Keratinocyte (primary cell): ENCODE measurements at places on chromosomes 5 and 9. TPM values are rescaled to one million over a fixed set of nuclear protein-coding genes. Genes with fewer than 3 reads are reported as not detected.

GBGT1 gene
- polyA plus RNA-seq, result 0.42 to 0.74 TPM (median 0.54 TPM) in 3 replicates

CYSRT1 gene
- polyA plus RNA-seq, result 0.80 to 1.8 TPM (median 1.2 TPM) in 3 replicates

ISL1 gene
- 2.4 to 4.5 TPM (median 4.4 TPM) in 3 replicates for polyA plus RNA-seq

TAF11L5 gene
- not detected in 3 replicates for polyA plus RNA-seq

PAEP gene
- polyA plus RNA-seq, result not detected in 3 replicates

MOB3B gene
- polyA plus RNA-seq, result 32.6 to 40.8 TPM (median 35.3 TPM) in 3 replicates

PCAT7 gene
- polyA plus RNA-seq, result not detected in 3 replicates

CDC25C gene
- 1.4 to 4.7 TPM (median 3.1 TPM) in 3 replicates for polyA plus RNA-seq

ANKDD1B gene
- polyA plus RNA-seq, result 0.27 to 1.4 TPM (median 1.1 TPM) in 3 replicates

LRRC19 gene
- polyA plus RNA-seq, result not detected in 3 replicates

ORM2 gene
- polyA plus RNA-seq, result not detected in 3 replicates

SLC45A2 gene
- 0.04 to 0.05 TPM in 2 of 3 replicates, not detected in the other for polyA plus RNA-seq

CAMLG gene
- 10.0 to 19.9 TPM (median 13.0 TPM) in 3 replicates for polyA plus RNA-seq

PELO gene
- 9.9 to 11.2 TPM (median 10.6 TPM) in 3 replicates for polyA plus RNA-seq

CORO2A gene
- 30.9 to 45.2 TPM (median 31.7 TPM) in 3 replicates for polyA plus RNA-seq

IRGM gene
- 0.07 TPM in 1 of 3 replicates, not detected in the others for polyA plus RNA-seq

DND1 gene
- polyA plus RNA-seq, result 0.22 to 0.48 TPM (median 0.23 TPM) in 3 replicates

MCTP1 gene
- 2.8 to 4.9 TPM (median 4.9 TPM) in 3 replicates for polyA plus RNA-seq

MACROH2A1 gene
- 135 to 274 TPM (median 208 TPM) in 3 replicates for polyA plus RNA-seq

BARHL1 gene
- polyA plus RNA-seq, result not detected in 3 replicates

AK1 gene
- polyA plus RNA-seq, result 40.2 to 53.8 TPM (median 46.5 TPM) in 3 replicates

SLC4A9 gene
- 0.04 to 0.14 TPM (median 0.07 TPM) in 3 replicates for polyA plus RNA-seq

SPINK5 gene
- polyA plus RNA-seq, result 16.6 to 29.2 TPM (median 22.6 TPM) in 3 replicates

IRX1 gene
- 1.00 to 2.4 TPM (median 1.4 TPM) in 3 replicates for polyA plus RNA-seq

PHF24 gene
- polyA plus RNA-seq, result 0.04 to 0.09 TPM (median 0.04 TPM) in 3 replicates

EFNA5 gene
- polyA plus RNA-seq, result 2.8 to 5.9 TPM (median 4.8 TPM) in 3 replicates

HAPLN1 gene
- not detected in 3 replicates for polyA plus RNA-seq

CDC20B gene
- 0.03 TPM in 1 of 3 replicates, not detected in the others for polyA plus RNA-seq

PITX1 gene
- 0.73 to 2.3 TPM (median 1.7 TPM) in 3 replicates for polyA plus RNA-seq

LCN12 gene
- 0.22 TPM in 1 of 3 replicates, not detected in the others for polyA plus RNA-seq

MAN1B1 gene
- 31.4 to 48.2 TPM (median 34.3 TPM) in 3 replicates for polyA plus RNA-seq

GLIPR2 gene
- 3.7 to 6.1 TPM (median 4.1 TPM) in 3 replicates for polyA plus RNA-seq

CHSY3 gene
- 0.37 to 0.58 TPM (median 0.47 TPM) in 3 replicates for polyA plus RNA-seq

ZNF474 gene
- 0.05 to 0.08 TPM in 2 of 3 replicates, not detected in the other for polyA plus RNA-seq

SPINK7 gene
- 0.87 to 19.5 TPM (median 0.93 TPM) in 3 replicates for polyA plus RNA-seq

INSL6 gene
- not detected in 3 replicates for polyA plus RNA-seq

AGXT2 gene
- polyA plus RNA-seq, result not detected in 3 replicates

WDR55 gene
- polyA plus RNA-seq, result 21.6 to 29.3 TPM (median 22.1 TPM) in 3 replicates

MYMK gene
- not detected in 3 replicates for polyA plus RNA-seq

ZNF79 gene
- polyA plus RNA-seq, result 4.3 to 6.6 TPM (median 4.8 TPM) in 3 replicates

LCP2 gene
- not detected in 3 replicates for polyA plus RNA-seq

MCCC2 gene
- polyA plus RNA-seq, result 30.7 to 52.5 TPM (median 47.6 TPM) in 3 replicates

ERP44 gene
- polyA plus RNA-seq, result 10.9 to 17.6 TPM (median 15.2 TPM) in 3 replicates

MARVELD2 gene
- 16.7 to 20.2 TPM (median 17.6 TPM) in 3 replicates for polyA plus RNA-seq

VCAN gene
- 1.9 to 2.2 TPM (median 2.2 TPM) in 3 replicates for polyA plus RNA-seq

ITGA2 gene
- 75.4 to 112 TPM (median 107 TPM) in 3 replicates for polyA plus RNA-seq

TOR4A gene
- polyA plus RNA-seq, result 5.8 to 9.8 TPM (median 7.8 TPM) in 3 replicates

LCN9 gene
- not detected in 3 replicates for polyA plus RNA-seq

MSANTD3 gene
- 23.3 to 66.2 TPM (median 50.7 TPM) in 3 replicates for polyA plus RNA-seq

CDKN2B gene
- polyA plus RNA-seq, result 17.9 to 34.3 TPM (median 19.9 TPM) in 3 replicates

PRLR gene
- polyA plus RNA-seq, result 0.04 to 0.10 TPM in 2 of 3 replicates, not detected in the other

GMCL2 gene
- not detected in 3 replicates for polyA plus RNA-seq

PTTG1 gene
- polyA plus RNA-seq, result 49.0 to 237 TPM (median 112 TPM) in 3 replicates

ANAPC2 gene
- polyA plus RNA-seq, result 11.9 to 24.0 TPM (median 13.8 TPM) in 3 replicates

GGTA1 gene
- 0.05 TPM in 1 of 3 replicates, not detected in the others for polyA plus RNA-seq

PTPN3 gene
- polyA plus RNA-seq, result 15.9 to 20.6 TPM (median 19.9 TPM) in 3 replicates

EPB41L4B gene
- polyA plus RNA-seq, result 7.3 to 13.7 TPM (median 12.8 TPM) in 3 replicates

PPP2R2B gene
- 0.33 to 0.42 TPM (median 0.33 TPM) in 3 replicates for polyA plus RNA-seq

URM1 gene
- polyA plus RNA-seq, result 29.1 to 32.4 TPM (median 31.1 TPM) in 3 replicates
